ENCODE measurements at places on chromosomes 5 and 9.

DNA sequence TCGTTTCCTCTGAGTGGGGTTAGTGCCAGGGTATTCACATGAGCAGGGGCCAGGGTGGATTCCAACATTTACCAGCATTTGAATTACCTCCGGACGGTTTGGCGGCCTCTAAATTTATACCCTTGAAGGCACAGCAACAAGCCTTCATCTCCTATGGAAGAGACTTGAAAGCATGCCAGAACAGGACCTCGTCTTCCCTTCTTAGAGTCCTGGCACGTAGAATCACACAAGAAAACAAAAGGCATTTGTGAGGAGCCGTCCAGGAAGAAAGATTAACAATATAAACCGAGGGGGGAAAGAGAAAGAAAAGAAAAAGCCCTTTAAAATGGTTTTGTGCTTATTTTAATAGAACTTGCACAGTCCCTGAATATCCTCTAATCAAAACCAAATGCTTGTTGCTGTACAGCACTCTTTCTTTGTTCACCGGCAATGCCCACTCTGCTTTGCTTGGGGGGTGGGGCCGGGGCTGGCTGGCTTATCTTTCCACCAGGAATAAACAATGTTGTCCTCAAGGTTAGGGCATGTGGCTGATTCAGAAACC lies 575.8 kb upstream of the ZNF462 start:
- no peak for DNase-seq

- no peak for DNase-seq
Measured at GRCh38 chr9:129012343-129012742, 15.8 kb downstream of the SH3GLB2 start.

DNA sequence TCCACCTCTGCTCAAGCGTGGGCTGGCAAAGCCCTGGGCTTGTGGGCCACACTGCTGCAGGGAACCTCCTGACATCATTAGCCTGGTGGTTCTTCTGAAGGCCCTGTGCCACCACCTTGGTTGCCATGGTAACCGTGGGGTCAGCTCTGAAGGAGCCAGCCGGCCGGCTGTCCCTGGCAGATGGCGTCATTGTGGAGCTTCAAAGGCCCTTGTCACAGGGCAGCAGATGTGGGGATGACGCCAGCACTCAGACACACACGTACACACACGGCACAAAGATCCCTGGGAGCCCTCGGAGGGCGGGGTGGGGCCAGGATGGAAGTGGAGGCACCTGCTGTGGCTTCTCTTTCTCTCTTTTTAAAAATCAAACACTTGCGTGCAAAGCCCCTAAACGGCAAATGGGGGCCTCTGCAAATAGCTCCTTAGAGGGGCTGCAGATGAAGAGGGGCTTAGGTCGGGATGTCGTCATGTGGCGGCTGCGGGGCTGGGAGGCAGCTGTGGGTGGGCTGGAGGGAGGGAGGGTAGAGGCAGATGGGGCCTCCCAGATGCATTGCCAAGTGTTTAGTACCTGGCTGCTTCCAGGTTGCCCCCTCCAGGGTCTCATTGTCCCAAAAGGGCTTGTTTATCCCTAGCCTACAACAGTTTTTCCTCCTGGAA lies 19.5 kb upstream of the RPL26L1 start:
- no peak for DNase-seq

DNA sequence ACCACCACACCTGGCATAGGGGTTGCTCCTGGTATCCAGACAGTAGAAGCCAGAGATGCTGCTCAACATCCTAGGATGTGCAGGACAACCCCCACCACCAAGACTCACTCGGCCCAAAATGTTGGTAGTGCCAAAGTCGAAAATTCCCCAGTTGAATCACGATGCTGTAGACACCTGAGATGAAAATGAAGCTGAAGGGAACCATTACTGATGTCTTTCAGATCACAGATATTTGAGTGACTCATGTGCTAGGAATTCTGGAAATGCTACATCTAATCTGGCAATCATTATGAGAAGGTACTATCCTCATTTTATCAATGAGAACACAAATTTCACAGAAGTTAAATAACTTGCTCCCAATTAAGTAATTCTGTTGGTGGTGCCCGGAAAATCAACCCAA lies 21.0 kb upstream of the UBE2QL1 start:
- DNase-seq: no peak

DNA sequence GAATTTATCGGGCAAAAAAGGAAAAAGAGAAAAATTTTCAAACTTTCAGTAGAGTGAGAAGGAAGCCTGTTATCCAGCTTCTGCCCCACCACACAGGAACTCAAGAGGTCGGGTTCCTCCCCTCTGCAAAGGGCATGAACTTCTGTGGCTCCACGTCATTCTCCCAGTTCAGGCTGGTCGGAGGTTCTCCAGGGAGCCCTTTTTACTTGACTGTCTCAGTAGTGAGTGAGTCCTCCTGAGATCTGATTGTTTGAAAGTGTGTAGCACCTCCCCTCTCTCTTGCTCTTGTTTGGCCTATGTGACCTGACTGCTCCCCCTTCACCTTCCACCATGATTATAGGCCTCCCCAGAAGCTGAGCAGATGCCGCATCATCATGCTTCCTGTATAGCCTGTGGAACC lies 9.7 kb downstream of the SPINK1 start:
- DNase-seq: no peak

DNA sequence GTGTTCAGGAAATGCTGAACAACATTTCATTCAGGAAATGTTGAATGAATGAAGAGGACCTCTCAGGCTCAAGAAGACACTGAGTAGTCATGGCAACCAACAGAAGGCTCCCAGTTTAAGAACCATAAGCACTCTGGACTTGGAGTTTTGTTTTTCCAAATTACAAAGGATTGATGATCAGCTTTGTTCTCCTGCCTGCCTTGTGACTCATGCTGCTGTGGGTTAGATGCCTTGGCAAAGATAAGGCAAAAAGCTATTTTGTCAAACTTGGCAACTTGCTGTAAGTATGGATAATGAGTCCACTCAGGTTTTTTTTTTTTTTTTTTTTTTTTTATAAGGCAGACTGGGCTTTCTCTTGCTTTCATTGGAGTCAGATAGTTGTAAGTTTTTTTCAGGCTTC lies 365.0 kb downstream of the TMEM232 start:
- DNase-seq: no peak

GRCh38 chr9:73269430-73270101 lies 117.9 kb downstream of the ANXA1 start:
- no peak for DNase-seq
